Mammary epithelial cell (primary cell): ENCODE measurements at places on chromosomes 1 and 21.

DNA sequence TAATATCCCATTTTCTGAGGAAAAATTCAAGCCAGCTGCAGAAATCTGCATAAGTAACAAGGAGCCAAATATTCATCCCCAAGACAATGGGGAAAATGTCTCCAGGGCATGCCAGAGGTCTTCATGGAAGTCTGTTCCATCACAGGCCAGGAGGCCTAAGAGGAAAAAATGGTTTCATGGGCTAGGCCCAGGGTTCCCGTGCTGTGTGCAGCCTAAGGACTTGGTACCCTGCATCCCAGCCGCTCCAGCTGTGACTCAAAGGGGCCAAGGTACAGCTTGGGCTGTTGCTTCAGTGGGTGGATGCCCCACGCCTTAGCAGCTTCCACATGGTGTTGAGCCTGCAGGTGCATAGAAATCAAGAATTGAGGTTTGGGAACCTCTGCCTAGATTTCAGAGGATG lies 173.5 kb downstream of the LMX1A start:
- no peak for DNase-seq

GRCh38 chr1:9278585-9279153 lies 14.0 kb upstream of the SPSB1 start:
- DNase-seq: no peak

DNA sequence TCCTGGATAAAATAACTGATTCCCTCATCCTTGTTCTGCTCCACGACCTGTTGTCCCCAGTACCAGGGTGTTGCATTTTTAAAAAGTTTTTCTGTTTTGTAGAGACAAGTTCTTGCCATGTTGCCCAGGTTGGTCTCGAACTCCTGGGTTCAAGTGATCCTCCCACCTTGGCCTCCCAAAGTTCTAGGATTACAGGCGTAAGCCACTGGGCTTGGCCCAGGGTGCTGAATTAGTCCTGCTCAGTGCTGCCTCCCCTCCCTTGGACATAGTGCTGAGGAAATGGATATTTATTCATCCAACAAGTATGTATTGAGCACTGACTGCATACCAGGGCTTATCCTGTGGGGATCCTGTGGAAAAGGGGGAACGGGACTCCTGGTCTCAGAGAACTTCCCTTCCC lies 126.4 kb downstream of the PTPRU start:
- no peak for DNase-seq

GRCh38 chr1:88118176-88118845 lies 565.8 kb upstream of the PKN2 start:
- no peak for DNase-seq

DNA sequence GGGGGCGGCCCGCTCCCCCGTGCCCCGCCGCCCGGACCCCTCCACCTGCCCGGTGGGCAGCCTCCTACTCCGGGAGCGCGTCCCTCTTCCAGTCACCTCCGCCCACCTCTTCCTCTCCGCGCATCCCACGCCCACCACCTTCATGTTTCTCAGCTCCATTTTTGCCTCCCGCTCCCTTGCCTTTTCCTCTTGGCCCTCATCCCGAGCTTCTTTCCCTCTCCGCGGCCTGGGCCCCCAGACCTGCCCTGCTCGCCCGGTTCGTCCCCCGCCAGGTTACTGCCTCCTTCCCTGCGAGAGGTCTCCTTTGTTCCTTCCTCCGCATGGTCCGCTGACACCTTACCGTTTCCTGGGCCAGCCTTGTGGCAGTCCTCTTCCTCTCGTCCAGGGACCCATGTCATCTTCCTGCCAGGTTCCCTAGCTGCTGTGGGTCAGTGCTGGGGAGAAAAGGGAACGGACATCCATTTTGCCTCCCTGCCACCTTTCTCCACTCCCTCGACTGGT lies 563 bp downstream of the QSOX1 start:
- no peak for DNase-seq

- peak; percentile 85 for DNase-seq
Observed at GRCh38 chr1:3690282-3691065, 38.2 kb downstream of the TP73 start.

DNA sequence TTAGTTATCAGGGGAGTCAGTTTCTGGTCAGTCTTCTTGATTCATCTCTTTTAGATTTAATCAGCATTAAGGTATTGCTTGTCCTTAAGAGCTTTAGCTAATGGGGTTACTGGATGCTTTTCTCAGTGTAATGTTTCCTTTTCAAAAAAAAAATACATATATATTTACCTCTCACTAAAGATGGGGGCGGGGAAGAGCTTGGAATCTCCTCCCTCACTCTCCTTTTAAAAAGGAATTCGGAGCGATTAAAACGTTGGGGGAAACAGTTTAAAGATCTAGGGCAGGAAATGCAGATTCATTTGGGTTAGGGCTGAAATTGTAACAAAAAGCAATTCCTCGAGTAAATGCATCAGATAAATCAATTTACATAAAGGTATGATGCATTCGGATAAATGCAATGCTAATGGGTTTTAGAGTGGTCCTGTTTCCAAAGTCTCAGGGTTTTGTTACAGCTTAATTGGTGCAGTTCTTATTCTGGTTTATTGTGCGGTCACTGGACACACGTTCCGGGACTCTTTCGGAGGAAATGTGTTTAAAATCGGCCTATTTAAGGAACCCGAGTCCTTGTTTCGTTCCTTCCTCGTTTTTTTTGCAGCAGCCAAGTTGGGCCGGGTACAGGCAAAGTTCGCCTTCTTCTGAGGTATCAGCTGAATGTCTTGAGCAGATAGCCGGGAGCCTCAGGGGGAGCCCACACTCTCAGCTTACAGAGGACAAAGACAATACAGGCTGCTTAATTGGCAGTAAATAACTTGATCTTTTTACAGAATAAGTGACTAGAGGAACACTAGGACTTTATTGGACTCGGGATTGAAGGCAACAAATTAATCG lies 1.6 kb downstream of the LMO4 start:
- DNase-seq: peak; percentile 23

GRCh38 chr1:165543532-165544438 lies at the start of gene LRRC52:
LRRC52 (plus strand) TSS chr1:165544000; CDS start chr1:165544297, 297 bp downstream.
- DNase-seq: no peak

- DNase-seq: peak; percentile 55
Observed at GRCh38 chr1:43329995-43330751, 7.4 kb upstream of the MPL start.

DNA sequence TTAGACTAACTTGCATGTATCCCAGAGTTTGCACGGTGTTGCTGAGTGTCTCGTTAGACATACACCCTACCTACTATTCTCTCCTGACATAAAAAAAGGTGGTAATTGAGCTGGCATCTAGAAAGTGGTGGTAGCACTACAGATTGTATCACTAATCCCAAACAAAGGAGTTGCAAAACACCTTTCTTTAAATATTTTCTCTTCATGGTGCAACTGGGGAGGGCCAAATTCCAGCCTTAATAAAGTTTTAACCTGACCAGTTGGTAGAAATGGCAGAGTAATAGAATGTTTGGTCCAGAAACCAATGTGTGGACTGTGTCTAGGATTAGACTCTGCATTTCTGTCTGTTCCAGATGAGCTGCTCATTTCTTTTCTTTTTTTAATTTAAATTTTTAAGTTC lies 40.0 kb downstream of the NFIA start:
- DNase-seq: no peak

DNA sequence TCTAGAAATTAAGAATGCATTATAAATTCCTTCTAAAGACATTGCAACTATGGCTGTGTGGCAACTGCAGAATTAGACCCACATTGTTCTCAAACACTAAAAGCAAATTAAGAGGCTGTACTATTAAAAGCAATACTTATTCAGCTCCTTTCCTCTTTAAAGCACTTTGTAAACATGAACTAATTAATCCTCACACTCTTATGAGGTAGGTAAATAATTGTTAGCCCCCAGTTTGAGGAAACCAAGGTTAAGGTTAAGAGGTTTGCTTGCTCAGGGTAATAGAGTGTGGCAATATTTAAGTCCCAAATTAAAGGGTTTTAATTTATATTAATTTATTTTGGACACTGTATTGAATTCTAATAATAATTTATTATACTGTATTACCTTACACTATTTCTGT lies 553.8 kb downstream of the LRRIQ3 start:
- DNase-seq: no peak

- DNase-seq: no peak
Observed at GRCh38 chr1:154747740-154748404, 122.2 kb downstream of the KCNN3 start.

- peak; percentile 83 for DNase-seq
Observed at GRCh38 chr1:47189844-47190508, at the start of gene PDZK1IP1. PDZK1IP1 (minus strand) TSS chr1:47190036; CDS start chr1:47189932, 104 bp downstream.

- DNase-seq: no peak
Observed at GRCh38 chr1:33382661-33383415, 48.1 kb downstream of the PHC2 start.

DNA sequence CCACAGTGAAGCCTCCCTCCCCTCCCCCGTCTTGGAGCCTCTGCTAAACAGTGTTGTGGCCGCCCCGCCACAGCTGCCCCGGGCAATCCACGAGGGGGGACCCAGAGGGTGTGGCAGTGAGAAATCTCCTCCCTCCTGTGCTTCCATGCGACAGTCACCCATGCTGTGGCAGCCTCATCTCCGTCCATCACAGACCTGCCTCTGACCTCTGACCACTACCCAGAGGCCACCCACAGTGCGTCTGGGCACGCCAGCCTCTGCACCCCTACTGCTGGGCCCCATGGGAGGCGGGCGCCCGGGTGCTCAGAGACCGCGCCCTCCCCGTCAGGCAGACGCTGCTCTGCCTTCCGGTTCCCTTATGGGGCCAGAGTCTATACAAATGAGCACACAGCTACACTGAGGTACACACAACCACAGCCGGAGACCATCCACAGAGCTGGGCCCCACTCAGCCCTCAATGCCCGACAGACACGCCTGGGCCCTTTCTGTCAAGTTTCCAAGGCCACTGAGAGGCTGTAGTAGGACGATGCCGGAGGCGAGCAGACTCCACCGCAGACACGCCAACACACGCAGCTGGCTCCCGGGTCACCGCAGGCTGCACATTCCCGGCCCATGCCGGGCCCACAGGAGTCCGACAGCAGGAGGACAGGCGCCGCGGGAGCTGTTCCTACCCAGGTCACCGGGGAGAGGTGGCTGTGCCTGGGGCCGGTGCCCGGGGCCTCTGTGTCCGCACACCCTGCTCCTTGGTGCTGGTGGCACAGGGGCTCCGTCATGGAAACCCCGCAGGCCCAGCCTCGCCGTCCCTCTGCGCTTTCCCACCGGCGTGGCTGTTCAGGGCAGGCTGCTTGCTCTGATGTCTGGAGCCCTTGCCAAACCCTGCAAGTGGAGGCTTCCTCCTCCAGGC lies 23.9 kb upstream of the TMEM52 start:
- no peak for DNase-seq
